Esophagus muscularis mucosa (tissue), 4 donors: ENCODE measurements at places on chromosomes 1 and 21. TPM values are rescaled to one million over a fixed set of nuclear protein-coding genes. Genes with fewer than 3 reads are reported as not detected.

Gene PGLYRP3
- total RNA-seq: not detected

DNA sequence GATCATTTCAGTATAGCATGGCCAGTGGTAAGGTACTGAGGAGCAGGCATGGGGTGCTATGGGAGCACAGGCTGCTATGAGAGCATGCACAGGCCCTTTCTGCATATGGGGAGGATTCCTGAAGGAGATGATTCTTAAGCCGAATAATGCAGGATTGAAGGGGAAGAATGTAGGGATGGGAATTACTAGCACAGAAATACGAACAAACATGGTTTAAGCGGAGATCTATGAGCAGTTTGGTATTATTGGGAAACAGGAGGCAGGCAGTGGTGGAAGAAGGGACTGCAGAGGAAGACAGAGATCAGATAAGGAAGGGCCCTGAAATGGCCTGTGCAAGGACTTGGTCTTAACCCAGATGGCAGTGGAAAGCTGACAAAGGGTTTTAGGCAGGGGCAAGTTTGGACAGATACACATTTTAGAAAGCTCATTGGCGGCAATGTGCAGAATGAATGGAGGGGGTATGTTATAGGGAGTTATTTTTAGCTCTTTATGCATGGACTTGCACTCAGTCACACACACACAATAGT is 1.7 kb downstream of the OSCP1 start:
- DNase-seq: no peak

GRCh38 chr1:10253149-10253548 is 42.8 kb downstream of the KIF1B start:
- no peak for DNase-seq

- DNase-seq: no peak
Measured at GRCh38 chr21:46482225-46482845, 23.6 kb downstream of the DIP2A start.

DNA sequence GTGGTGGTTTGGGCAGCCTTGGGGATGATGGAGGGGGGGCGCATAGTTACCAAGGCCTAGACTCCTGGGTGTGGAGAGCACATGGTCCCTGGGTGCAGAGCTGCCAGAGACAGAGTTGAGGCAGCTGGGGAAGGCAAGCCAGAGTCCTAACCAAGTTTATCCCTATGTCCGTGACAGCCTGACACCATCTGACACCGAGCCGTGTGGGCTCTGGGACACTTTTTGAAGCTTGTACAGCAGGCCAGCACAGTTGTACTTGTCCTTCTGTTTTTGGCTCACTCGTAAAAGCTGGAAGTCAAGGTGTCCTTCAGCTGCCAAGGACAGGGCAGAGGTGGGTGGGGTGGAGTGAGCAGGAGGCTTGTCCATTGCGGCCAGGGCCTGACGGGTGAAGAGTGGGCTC is 28.5 kb downstream of the SLC26A9 start:
- no peak for DNase-seq

GRCh38 chr1:7010534-7011200 is 225.4 kb downstream of the CAMTA1 start:
- no peak for DNase-seq

Gene POU3F1
- 1.3 TPM for total RNA-seq

DNA sequence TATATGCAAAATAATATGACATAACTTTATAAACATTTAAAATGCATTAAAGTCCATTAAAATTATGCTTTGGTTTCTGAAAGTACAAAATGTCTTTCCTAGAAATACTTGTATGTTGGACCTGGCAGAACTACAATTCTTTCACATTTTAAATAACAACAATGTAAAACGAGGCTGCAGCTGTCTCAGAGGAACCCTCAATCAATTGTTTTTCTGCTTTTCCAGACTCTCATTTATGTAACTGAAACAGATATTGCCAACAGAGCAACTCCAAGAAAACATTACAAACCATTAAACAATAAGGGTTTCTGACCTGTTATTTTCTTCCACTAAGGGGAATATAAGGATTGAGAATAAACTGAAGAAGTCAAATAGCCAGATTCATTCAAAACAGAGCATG is 1193.4 kb downstream of the NCAM2 start:
- no peak for DNase-seq

GRCh38 chr1:185207980-185208602 is 51.1 kb downstream of the SWT1 start:
- no peak for DNase-seq

Gene TRNP1
- total RNA-seq: 50.3 TPM

DNA sequence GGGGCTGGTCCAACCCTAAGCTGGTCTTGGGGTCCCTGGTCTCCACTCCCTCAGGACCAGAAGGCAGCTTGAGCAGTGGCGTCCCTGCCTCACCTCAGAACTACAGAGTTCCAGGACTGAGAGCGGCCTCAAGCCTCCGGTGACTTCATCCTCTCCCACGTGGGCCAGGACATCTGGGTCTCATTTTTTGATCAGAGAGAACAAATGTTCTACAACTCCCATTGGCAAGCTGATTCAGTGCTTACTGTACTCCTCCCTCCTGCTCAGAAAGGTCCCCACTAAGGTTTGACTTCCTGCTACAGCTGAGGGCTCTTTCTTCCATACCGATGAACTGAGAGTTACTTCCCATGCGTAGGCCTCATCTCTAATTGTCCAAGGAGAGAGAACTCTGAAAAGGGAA is 78.5 kb downstream of the PLXNA2 start:
- no peak for DNase-seq

Gene TSACC
- total RNA-seq: not detected

- DNase-seq: no peak
Measured at GRCh38 chr21:38954588-38955004, 148.9 kb downstream of the ETS2 start.

GRCh38 chr1:227072991-227073390 is 132.9 kb downstream of the COQ8A start:
- DNase-seq: no peak

Gene SUSD4
- 1.7 TPM for total RNA-seq

Gene LMX1A
- 0.98 TPM for total RNA-seq

Gene TBX15
- 0.42 TPM for total RNA-seq

- DNase-seq: no peak
Measured at GRCh38 chr1:109923946-109924275, 13.3 kb downstream of the CSF1 start.

GRCh38 chr1:208045463-208046260 is 134.7 kb upstream of the CD34 start:
- no peak for DNase-seq

Gene COL16A1
- total RNA-seq: 62.7 TPM

Gene DYNLT5
- 1.4 TPM for total RNA-seq

DNA sequence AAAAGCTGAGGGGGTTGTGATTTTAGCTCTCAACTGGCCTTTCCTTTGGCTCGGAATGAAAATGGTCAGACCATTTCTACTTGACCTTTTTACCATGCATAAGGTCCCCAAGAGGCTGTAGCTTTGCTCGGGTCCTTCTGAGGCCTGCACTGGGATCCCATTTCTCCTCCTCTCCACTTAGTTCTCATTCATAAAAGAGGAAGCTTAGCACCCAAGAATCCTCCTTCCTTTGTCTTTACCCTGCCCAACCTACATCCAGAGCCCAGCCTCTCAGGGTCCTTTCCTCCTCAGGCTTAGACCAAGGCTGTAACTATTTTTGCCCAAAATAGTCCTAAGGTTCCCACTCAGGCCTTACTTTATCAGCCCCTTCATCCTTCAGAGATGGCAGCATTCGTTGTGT is 6.0 kb upstream of the SLC27A3 start:
- no peak for DNase-seq

- no peak for DNase-seq
Measured at GRCh38 chr1:160550572-160551034, 27.5 kb upstream of the SLAMF6 start.

DNA sequence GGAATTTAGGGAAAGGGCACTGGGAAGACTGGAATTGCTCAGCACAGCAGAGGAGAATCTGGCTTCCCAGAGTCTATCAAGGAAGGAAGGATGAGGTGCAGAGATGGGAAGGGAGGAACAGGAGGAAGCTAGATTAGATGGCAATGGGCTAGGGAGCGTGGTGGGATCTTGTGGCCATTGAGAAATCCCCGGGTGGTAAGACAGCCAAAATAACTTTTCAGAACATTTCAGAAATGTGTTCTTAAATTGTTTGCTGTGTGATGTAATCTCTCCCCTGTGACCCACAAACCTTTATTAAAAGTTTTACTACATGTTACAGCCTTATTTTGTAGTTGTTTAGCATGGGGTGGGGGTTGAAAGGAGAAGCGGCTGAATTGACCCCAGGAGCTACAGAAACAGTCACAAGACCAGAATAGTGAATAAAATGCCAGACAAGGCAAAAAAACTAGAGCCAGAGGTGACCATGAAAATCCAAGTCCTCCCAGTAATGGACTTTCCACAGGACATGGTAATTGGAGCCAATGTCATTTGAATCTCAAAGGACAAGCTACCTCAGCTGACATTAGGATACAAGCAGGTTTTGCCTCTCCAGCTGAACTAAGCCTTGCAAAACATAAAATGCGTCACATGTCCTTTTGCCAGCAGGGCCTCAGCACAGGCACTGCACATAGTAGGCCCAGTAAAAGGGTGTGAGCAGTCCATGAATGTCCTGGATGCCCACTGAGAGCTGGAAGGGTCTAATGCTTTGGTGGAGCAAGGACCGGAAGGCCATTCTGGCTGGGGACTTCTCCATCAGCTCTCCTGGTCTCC is 980 bp upstream of the AHCYL1 start:
- DNase-seq: no peak

DNA sequence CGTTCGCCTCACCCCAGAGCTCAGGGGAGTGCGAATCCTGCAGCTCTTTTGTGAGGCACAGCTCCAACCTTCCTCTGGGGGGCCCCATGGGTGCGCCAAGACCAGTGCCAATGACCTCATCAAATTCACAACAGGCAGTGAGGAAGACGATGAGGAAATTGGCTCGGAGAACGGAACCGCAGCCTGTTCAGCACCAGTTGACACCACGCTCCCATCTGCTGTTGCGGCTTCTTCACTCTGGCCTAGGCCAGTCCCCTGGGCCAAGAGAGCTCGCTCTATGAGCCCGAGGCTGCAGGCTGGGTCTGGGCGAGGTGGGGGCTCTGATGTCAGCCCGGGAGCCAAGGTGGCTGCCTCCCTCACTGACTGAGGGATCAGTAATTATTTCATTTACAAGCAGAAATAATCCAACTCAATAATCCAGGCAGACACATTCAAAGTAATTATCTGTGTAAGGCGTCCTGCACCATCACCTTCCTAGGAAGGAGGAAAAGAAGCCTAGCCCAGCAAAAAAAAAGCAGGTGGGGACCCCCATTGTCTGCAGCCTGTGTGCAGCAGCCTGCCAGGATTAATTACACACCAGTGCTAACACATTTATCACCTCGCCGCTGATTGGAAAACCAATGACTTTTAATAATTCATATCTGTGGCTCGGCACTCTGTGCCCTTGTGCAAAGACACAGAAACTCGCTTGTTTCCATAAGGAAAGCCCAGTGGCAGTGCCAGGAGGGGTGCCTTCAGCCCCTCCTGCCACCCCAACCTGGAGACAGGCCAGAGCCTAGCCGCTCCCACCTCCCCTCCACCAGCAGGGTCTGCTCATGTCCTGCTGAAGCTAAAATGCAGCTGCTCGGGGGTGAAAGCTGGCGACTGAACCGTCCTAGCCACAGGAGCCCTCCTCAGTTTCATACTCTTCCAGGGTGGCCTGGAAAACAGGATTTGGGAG is 1.9 kb downstream of the PLEKHA6 start:
- DNase-seq: no peak

DNA sequence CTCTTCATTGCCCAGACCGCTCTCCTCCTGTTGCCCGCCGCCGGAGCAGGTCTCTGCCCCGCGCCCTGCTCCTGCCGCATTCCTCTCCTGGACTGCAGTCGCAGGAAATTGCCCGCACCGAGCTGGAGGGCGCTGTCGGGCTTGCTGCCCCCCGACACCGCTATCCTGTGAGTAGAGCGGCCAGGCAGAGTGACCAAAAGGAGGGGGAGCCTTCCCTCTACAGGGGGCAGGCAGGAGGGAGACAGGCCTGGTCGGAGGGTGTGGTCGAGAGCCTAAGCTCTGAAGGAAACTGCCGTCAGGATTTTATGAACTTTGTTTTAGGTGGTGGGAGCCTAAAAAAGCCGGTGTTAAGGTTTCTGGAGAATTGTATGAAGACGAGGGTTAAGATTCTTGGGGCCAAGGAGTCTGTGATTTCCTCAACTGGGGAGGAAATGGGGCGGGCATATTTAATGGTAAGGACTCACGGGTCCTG is 517 bp downstream of the LRIG2 start:
- no peak for DNase-seq

Gene APCS
- not detected for total RNA-seq

DNA sequence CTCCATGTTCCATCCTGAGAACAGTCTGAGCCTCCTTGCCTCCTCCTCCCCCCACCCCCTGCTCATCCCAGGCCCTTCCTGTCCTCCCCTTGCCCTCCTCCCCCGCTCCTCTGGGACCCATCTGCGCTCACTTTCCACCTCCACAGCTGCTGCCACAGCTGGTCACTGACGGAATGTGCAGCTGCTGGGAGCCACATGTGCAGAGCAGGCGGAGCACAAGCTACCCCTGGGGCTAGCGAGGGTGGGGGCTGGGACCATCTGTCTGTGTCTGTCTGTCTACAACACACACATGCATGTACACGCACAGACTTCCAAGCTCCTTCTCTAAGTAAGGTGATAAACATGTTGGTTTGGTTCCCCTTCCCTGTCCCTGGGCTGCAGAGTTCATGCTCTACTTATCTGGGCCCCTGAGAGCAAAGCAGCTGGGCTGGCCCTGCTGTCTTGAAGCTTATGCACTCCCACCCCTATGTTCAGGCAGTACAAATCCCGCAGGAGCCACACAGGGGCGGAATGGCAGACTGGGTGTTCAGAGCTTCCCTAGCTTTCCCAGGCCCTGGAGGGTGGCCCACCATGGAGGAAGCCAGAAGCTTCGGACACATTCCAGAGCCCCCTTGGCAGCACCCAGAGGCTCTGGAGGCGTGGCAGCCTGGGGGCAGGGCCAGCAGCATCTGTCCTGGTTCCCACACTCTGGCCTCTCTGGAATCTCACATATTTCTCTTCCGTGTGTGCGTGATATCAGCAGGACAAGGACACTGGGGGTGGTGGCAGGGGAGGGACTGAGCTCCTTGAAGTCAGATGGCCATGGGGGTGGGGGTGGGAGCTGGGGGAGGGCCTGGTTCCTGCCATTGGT is 7.0 kb upstream of the HEYL start:
- no peak for DNase-seq

DNA sequence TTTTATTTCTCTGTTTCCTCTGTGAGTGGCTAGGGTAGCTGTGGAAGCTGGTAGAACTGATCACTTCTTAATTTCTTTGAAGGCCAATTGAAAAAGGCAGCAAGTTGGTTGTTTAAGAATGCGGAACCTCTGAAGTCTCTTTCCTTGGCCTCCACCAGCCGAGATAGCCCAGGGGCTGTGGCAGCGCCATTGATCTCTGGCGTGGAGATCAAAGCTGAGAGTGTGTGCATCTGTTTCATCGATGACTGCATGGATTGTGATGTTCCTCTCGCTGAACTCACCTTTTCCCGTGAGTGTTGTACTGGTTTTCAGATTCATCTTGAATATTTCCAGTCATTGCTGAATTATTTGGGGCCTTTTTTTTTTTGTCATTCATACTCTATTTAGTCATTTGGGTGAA is 97.7 kb downstream of the VPS13D start:
- peak; percentile 74 for DNase-seq

Gene TRIM17
- total RNA-seq: not detected

- DNase-seq: no peak
Measured at GRCh38 chr1:184276416-184276815, 110.4 kb upstream of the C1orf21 start.

- DNase-seq: no peak
Measured at GRCh38 chr21:24171736-24172135, 1435.5 kb downstream of the MRPL39 start.

Gene SH2D2A
- not detected for total RNA-seq
